PC-3 (cell line): ENCODE measurements at places on chromosomes 1 and 21. TPM values are rescaled to one million over a fixed set of nuclear protein-coding genes. Genes with fewer than 3 reads are reported as not detected.

KRTAP19-5 gene
- total RNA-seq, result not detected in 2 replicates

RAB42 gene
- 1.5 and 4.7 TPM in 2 replicates for total RNA-seq

ZNF683 gene
- total RNA-seq, result not detected in 2 replicates

- DNase-seq, result peak; percentile 30
Measured at GRCh38 chr1:54310439-54311328, 95.5 kb downstream of the SSBP3 start.

DNA sequence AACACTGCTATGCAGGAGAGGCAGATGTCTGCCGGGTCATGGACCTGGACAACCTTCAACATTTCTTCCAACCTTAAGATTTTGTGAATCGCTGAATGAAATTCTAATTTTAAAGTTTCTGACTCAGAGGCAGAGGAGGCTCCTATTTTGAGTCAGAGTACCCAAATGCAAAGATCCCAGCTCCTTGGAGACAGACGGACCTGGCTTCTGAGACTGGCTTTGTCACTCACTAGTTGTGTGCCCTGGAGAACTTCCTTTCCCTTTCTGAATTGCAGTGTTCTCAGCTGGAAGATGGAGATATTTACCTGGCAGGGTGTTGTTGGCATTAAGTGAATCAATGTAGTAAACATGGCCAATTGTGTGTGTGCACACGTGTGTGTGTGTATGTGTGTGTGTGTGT, 51.9 kb downstream of the IER5 start:
- DNase-seq, result peak; percentile 52

- no peak for DNase-seq
Measured at GRCh38 chr1:76138217-76138616, 63.7 kb downstream of the ST6GALNAC3 start.

DNA sequence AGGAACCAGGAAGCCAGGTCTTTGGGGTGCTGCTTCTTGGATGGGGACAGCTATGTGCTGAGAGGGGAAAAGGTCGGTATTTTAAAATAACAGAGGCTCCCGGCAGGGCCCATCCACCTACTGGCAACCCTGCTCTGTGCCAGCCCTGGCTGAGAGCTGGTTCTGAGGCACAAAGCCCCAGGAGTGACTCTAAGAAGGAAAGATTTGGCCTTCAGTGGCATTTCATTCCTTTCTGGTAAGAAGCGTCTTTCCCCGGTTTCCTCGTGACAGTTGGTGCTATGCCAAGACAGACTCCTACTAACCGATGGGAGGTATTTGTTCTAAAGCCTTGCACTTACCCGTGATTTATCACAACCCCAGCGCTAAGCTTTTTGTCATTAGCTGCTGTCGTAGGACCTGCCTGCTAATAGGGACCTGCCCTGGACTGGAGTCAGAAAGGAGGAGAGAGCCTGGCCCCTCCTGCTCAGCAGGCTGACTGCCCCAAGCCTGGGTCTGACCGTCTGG, 123.1 kb upstream of the ADAR start:
- no peak for DNase-seq

DNA sequence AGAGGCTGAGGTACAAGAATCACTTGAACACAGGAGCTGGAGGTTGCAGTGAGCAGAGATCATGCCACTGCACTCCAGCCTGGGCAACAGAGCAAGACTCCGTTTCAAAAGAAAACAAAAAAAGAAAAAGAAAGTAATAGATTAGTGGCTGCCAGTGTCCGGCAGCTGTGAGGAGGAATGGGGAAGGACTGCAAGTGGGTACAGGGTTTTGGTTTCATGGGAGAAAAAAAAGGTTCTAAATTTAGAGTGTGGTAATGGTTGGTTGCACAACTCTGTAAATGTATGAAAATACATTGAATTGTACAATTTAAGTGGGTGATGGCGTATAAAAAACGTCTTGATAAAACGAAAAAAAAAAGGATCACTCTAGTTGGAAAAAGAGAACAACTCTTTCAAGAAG, 6.7 kb downstream of the TAF1A start:
- no peak for DNase-seq

DNA sequence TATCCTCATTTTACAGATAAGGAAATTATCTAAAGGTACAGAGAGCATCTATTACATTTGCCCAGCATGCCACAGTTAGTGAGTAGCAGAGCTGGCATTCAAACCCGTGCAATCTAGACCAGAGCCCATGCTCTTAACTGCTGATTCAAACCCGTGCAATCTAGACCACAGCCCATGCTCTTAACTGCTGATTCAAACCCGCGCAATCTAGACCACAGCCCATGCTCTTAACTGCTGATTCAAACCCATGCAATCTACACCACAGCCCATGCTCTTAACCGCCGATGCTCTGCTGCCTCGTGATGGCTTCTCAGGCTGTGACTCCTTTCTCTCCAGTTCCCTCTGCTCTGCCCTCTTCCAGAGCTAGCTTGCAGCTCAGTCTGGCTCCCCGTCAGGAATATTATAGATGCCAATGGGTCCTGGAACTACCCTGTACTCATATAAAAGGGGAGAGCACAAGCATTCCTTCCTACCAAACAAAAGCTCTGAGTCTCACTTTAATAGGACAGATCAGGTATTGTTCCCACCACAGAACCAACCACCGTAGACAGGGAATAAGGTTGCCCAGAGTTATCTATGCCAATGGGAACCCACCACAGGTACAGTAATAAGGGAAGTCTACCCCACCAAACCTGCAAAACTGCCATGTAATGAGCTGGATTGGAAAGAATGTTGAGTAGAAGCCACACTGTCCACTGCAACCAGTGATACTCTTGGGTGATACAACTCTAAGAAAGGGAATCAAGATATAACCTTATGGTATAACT, 78.4 kb downstream of the SMYD3 start:
- peak; percentile 85 for DNase-seq

DNA sequence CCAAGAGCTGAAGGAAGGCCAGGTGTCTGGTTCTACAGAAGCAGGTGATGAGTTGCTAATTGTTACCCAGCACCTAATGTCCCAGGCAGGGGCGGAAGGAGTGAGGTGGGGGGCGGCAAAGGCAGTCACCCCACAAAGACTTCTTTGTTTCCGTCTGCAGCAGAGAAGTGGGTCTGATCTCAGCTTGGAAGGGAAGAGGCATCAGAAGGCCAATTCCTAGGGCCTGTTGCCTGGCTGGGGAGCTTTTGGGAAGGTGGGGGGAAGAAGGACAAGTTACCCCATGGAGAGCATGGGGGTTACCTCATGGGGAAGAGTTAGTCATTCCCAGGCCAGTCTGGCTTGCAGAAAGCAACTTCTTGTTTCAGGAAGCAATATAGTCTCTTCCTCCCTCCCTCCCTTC, 10.9 kb downstream of the IGSF21 start:
- DNase-seq, result no peak
